ENCODE measurements at places on chromosomes 6 and 20.

GRCh38 chr6:163986313-163986712, 571.8 kb downstream of the QKI start:
- DNase-seq = no peak

DNA sequence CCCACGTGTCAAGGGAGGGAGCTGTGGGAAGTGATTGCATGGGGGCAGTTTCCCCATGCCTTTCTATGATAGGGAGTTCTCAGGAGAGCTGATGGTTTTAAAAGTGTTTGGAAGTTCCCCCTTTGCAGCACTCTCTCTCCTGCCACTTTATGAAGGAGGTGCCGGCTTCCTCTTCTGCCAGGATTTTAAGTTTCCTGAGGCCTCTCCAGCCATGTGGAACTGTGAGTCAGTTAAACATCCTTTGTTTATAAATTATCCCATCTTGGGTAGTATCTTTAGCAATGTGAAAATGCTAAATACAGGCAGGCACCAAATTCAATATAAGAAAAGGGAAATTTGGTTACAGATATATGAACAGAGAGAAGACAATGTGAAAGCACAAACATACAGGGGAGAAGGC, 96.4 kb upstream of the EPHA7 start:
- no peak for DNase-seq

DNA sequence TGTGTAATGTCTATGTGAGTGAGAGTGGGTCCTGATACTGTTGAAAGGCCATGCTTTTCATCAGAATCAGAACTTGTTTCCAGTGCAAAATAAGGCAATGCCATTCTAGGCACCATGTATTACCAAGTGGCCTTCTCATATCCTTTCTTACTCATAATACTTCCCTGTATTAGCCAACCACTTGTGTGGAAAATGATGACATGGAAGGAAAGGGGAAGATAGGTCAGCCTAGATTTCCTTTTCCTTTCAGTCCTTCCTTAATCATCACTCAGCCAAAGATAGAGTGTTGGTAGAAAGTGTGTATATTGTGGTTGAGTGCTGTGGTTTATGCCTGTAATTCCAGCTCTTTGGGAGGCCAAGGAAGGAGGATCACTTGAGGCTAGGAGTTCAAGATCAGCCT, 158.6 kb upstream of the PREP start:
- DNase-seq = no peak

DNA sequence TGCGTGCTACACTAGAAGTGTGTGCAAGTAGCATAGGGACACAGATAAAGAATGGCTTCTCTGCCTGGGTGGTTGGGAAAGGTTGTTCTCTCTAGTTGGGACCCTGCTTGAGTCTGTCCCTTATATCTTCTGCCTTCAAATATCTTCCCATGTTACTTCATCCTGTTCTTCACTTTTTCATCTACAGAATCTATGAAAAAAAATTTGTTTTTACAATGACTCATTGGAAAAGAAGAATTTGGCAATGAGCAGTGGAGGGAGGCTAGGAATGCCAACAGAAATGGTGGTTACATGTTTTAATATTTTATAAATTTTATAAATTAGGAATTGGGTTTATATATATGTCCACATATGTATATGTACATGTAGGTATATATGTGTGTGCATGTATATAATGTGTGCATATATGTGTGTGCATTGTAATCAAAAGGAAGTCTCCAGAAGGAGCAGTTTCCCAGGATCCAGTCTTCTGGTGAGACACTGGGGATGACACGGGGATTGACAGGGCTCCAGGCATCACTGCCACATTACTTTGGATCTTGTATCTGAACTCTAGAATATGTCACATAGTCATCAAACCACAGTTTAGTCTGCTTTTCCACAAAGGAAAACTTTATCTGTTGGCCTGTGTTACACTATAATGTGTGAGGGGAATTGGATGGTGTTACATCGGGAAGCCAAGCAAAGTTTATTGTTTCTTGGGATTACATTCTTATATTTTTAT, 75.3 kb upstream of the RIPOR2 start:
- DNase-seq = no peak

GRCh38 chr6:80446454-80447045, 340.1 kb downstream of the BCKDHB start:
- no peak for DNase-seq

GRCh38 chr6:33080127-33081089, 4.6 kb downstream of the HLA-DPB1 start:
- peak; percentile 4 for DNase-seq

DNA sequence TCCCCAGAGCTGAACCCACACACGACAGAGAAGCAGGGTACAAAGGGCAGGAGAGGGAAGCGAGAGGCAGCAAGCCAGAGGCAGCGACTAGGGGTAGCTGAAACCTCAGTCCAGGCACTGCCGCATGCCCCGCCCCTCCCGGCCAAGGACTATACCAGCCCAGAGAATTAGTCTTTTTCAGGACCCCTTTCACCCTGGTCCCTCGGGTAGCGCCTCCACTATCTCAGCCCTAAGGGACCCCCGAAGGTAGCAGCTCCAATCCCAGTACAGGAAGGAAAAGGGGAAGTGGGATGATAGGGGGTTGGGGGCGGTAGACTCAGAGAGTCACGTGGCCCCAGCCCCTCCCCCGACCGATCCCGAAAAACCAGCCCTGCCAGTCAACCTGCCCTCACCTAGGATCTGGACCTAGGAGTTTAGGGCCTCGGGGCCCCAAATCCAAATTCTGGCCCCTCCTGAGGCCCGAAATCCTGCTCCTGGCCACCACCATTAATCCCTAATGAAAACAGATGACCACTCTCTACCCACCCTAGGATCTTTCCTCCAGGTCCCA, 1.3 kb downstream of the RGL2 start:
- DNase-seq = no peak

DNA sequence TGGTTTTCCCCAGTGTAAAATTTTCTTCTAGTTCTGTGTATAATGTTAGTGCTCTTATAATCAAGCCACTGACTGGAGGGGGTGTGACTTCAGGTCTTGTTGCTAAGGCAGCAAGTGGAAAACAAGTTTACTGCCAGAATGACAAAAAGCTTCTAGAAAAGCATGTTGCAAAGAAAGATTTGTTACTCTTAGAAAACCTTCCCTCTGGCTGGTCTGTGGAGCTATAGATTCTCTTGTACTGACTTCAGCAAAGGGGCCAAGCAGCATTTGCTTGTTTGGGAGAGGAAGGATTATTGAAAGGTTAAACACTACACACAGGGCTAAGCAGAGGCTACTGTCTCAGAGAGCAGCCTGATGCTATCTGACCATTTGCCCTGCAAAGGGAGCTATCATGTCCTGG, 288.8 kb downstream of the BTBD9 start:
- peak; percentile 32 for DNase-seq

DNA sequence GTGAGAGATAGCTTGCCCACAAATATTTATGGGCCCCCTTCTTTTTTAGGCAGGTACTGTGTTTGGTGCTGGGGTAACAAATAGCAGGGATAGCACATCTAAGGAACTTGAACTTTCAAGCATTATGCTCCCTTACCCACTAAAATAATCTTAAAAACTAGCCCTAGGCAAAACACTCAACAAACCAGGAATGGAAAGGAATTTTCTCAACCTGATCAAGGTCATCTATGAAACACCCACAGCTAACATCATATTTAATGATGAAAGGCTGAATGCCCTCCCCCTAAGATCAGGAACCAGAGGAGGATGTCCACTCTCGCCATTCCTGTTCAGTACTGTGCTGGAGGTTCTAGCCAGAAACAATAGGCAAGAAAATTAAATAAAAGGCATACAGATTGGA, 8.7 kb upstream of the SRPK1 start:
- no peak for DNase-seq

- DNase-seq = no peak
These were observed 64.8 kb upstream of the TMEM30A start for GRCh38 chr6:75349262-75349984.

- no peak for DNase-seq
These were observed 225.3 kb upstream of the CST7 start for GRCh38 chr20:24723647-24724352.

DNA sequence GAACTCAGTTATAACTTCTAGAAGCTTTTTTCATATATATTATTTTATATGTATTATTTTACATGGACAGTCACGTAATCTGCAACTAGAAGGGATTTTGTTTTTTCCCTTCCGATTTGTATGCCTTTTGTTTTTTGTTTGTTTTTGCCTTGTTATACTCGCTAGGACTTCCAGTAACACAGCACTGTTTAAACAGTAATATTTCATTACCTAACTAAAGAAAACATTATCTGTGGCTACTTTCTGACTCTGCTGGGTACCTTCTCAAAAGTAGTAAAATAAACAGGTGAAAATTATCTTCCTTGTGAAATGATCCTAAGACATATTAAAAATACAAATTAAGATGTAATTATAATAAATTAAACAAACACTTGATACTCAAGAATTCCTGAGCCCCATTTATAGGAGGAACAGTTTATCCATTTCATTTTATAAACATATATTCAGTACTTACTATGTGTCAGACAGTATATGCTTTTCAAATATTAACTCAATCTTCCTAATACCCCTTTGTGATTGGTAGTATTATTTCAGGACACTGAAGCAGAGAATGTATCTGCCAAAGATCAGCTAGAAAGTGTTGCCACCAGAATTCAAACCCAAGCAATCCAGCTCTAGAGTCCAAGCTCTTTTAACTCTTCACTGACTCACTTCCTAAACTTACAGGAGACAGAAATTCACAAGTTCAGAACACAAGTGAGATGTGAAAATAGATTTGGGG, 65.3 kb downstream of the MAP3K5 start:
- no peak for DNase-seq

DNA sequence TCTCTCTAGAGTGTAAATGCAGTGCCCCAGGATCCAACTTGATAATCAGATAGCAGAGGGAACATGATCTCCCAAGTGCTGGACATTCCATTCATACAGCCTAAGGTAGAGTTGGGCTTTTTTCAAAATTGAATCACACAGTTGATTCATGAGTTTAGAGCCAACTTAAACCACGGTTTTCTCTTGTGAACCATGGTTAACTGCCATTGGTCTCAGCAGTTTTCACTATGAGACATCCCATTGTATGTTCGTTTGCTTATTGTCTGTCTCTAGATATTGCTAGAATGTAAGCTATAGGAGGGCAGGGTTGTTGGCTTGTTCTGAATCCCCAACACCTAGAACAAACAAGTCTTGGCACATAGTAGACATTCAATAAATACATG, 37.2 kb upstream of the TAF8 start:
- DNase-seq = no peak

DNA sequence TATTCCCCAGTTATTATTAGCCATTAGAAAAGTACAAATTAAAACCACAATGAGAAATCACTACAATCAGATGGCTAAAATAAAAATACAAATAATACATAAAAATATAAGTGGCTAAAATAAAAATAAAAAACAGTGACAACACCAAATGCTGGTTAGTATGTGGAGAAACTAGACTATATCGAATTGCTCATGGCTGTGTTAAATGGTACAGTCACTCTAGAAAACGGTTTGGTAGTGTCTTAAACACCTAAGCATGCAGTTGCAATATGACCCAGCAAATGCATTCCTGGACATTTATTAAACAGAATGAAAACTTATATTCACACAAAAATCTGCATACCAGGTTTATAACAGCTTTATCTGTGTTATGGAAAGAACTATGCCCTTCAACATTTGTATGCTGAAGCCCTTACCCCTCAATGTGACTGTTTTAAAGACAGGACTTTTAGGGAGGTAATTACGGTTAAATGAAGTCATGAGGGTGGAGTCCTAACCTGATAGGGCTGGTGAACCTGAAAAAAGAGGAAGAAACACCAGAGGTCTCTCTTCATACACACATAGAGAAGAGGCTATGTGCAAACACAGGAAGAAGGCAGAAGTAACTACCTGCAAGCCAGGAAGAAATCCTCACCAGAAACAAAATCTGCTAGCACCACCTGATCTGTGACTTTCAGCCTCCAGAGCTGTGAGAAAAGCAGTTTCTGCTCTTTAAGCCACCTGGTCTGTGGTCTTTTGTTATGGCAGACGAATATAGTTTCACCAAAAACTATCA, 84.9 kb downstream of the ASCC3 start:
- no peak for DNase-seq

DNA sequence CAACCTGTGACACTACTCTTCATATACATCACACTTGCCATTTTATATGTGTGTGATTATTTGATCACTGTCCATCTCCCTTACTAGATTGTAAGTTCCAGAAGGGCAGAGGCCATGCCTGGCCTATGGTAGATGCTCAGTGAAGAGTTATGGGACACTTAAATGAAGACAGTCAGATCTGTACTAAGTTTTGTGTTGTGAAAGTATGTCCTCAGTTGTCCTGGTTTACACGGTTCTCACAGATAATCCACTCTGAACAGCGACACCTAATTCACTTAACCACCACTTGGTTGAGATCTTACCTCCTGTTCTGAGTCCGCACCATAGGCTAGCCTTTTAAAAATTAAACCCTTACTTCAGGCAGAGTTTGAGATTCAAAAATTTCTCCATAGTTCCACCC, 434.1 kb upstream of the SOX4 start:
- no peak for DNase-seq

DNA sequence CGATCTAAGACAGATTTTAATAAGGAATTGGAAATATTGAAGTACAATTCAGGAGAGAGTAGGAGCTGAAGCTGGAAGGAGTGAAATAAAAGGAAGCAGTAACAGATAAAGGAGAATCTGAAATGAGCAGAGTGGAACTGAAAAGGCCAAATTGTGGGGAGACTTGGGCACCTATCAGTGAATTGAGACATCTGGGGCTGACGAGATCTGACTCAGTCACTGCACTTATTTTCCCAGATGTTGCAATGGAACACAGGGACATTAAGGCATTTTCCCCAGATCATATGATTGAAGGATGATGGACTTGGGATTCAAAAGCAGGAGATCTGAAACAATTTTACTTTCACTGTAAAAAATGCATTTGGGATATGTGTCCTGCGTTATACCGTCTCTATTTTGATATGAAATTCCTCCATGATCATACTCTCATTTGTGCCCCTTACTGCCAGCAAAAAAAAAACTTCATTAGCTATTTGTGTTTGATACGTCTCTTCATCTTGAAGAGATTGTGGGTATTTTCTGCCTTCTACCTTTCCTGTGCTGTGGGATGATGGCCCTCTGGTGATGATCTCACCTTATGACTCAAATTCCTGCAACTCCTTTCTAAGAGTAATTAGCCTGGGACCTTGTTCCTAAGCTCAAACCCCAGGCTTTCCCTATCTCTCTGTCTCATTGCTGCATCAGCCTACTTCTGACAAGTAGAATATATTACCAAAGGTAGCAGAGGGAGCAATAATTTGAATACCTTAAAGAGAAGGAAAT, 278.5 kb upstream of the MAN1A1 start:
- DNase-seq = no peak

DNA sequence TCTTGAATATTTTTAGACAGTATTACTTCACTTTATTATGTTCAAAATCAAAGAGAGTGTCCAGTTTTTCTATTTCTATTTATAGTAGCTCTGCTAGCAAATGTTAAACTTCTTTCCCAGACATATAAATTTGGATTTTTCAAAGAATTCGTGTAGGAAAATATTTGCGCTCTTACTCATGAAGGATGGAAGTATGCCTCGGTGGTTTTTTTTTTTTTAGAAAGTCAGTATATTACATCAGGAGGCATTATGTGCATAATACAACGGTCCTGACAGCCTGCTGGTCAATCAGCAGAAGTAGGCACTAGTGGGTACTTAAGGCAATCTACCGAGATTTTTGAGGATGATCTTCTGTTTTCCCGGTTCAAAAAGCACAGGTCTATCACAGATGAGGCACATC, 249.3 kb downstream of the TBX18 start:
- no peak for DNase-seq

GRCh38 chr20:61191096-61191495, 61.0 kb upstream of the CDH4 start:
- DNase-seq = no peak

- DNase-seq = peak; percentile 91
These were observed 274.1 kb downstream of the CLIC5 start for GRCh38 chr6:45741437-45742171.
